ENCODE measurements at places on chromosomes 4 and X.

GRCh38 chr4:1564535-1565375, 119.4 kb downstream of the FAM53A start:
- no peak for DNase-seq

- no peak for DNase-seq
Observed at GRCh38 chr4:141027421-141027820, 105.8 kb downstream of the RNF150 start.

GRCh38 chr4:23033796-23034195, 341.1 kb downstream of the GBA3 start:
- no peak for DNase-seq

GRCh38 chr4:117084866-117085701, at the start of gene TRAM1L1:
TRAM1L1 (minus strand) TSS chr4:117085576; CDS start chr4:117085393, 183 bp downstream.
- no peak for DNase-seq

DNA sequence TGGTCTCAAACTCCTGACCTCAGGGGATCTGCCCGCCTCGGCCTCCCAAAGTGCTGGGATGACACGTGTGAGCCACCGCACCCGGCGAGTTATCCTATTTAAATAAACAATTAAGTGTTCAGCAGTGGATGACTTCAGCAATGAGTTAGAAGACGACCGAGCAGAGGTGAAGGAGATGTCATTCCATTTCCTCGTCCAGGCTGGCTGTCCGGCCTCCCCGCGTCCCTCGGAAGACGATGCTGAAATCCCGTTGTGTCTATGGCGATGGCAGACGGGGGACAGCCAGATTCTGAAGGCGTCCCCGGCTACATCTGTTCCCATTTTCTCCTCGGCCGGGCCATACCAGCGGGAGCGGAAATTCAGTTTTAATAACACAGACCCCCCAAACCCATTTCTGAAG, 209.8 kb downstream of the CRLF2 start:
- DNase-seq = no peak

GRCh38 chr4:95910749-95911148, 70.9 kb downstream of the PDHA2 start:
- no peak for DNase-seq

DNA sequence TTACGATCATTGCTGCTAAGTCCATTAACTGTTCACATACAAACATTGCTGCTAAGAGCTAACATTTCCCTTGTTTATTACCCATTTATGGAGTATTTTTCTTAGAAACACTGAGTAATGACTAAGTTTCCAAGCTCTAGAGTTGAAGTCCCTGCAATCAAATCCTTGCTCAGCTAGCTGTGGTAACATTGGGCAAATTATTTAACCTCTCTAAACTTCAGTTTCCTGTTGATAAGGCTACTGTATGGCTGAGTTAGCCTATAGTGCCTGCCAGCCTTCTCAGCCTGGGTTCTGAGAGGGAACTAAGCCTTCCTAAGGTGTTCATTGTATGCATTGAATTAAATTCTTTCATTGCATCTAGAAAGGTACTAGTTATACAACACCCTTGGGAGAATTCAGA, 15.2 kb upstream of the SCOC start:
- no peak for DNase-seq

- no peak for DNase-seq
Observed at GRCh38 chrX:139892512-139892911, 40.3 kb downstream of the ATP11C start.

GRCh38 chr4:54254116-54254914, 25.2 kb downstream of the PDGFRA start:
- no peak for DNase-seq

DNA sequence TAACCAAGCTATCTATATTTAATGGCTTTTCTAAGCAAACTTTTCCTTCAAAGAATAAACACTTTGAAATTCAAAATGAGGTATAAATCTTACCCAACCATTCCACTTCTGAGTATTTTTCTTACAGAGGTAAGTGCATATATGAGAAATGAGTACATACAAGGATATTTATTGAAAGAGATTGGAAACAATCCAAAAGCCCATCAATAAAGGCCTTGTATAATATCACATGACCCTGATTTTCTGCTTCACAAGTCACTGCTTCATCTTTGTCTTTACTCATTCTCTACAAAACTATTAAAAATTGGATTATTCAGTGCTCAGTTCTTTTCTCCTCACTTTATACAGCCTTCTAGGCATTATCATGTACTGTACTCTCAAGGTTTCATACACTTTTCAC, 91.3 kb downstream of the SRPX start:
- no peak for DNase-seq

- DNase-seq = no peak
Observed at GRCh38 chr4:64780664-64781063, 371.4 kb upstream of the TECRL start.

DNA sequence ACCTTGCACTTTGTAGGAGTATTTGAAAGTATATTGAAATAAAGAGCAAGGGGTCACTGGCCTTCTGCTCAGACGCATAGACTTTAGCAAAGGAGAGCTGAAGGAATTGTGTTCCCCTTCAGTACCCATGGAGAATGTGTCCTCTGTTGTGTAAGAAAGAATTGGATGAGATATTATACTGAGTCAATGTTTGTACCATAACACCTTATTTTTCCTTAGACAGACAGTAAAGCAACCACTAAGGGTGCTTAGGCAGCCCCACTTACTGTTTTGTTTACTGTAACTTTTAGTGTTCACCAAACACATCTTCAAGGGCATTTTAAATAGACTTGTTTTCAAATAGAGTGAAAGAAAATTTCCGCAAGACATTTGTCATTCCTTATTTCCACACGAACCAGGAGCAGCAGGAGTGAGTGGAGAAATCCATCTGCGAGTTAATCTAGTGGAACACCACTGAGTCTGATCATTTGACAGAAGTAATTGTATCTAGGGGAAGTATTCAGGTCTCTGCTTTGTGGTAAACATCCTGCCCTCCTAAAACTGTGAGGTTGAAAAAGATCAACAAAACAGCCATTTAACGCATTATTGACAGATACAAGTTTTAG, 89.5 kb downstream of the SLIT2 start:
- no peak for DNase-seq

- no peak for DNase-seq
Observed at GRCh38 chrX:109840585-109840984, 107.5 kb upstream of the ACSL4 start.

- no peak for DNase-seq
Observed at GRCh38 chr4:118348886-118349285, 3.9 kb downstream of the PRSS12 start.

GRCh38 chr4:2046031-2046961, 12.8 kb upstream of the NAT8L start:
- DNase-seq = no peak
